ENCODE measurements at places on chromosomes 3 and 15.

GRCh38 chr3:38004415-38005075 is 14.0 kb downstream of the VILL start:
- DNase-seq, result peak; percentile 65

- no peak for DNase-seq
These were observed 39.5 kb downstream of the ZBTB11 start for GRCh38 chr3:101637451-101637850.

DNA sequence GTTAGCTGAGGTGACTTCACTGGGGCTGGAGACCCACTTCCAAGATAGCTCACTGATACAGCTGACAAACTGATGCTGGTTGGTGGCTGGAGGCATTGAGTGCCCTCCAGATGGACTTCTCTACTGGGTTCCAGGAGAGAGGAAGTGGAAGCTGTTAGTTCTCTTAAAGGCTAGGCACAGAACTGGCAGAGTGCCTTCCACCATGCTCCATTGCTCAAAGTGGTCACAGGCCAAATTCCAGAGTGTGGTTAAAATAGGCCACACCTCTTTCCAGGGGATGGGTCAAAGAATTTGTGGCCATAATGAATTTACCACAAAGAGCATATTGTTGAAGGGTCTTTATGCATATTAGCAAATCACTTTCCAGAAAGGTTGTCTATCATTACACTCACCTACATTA is 74.2 kb downstream of the NMD3 start:
- no peak for DNase-seq

- DNase-seq, result no peak
These were observed 46.6 kb downstream of the SPRED1 start for GRCh38 chr15:38299216-38299615.
